ENCODE measurements at places on chromosomes 2 and 18.
A peak's percentile ranks its signal among the peaks of the same experiment; 100 is the strongest.

DNA sequence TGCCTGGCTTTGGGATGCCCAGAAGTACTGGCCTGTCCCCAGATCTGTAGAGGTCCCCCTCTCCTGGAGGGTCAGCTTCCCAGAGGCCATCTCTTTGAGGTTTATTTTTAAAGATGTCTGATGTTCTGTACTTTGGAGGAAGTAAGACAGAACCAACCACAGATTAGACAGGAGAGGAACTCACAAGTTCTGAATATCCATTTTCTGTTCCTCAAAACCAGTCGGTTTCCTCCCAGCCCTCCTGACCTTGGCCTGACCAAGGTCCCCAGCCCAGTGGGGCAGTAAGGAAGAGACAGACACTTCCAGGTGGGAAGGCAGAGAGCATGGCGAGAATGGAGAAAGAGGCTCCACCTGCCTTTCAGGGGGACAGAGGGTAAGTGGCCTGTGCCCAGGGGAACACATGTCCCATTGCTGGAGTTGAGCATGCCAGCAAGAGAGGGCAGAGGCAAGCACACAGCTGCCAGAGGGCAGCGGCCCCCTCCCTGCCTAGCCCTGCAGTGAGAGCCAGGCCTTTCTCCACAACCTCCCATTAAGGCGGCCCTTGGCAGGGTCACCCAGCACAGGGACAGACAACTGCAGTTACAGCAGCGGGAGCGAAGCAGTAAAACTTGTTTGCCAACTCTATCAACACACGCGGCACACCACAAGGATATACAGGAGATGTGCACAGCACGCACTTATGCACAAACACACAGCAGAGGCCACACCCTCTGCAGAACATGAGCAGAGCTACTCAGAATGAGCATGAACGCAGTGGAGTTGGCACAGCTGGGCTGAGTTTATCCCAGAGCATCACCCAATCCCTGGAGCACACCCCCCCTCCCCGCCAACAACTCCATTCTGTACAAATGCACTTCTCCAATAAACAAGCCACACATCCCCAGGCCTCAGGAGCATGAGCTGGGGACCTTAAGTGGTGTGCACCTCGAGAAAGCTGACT is 18.5 kb upstream of the SEMA4C start:
- no peak for DNase-seq

DNA sequence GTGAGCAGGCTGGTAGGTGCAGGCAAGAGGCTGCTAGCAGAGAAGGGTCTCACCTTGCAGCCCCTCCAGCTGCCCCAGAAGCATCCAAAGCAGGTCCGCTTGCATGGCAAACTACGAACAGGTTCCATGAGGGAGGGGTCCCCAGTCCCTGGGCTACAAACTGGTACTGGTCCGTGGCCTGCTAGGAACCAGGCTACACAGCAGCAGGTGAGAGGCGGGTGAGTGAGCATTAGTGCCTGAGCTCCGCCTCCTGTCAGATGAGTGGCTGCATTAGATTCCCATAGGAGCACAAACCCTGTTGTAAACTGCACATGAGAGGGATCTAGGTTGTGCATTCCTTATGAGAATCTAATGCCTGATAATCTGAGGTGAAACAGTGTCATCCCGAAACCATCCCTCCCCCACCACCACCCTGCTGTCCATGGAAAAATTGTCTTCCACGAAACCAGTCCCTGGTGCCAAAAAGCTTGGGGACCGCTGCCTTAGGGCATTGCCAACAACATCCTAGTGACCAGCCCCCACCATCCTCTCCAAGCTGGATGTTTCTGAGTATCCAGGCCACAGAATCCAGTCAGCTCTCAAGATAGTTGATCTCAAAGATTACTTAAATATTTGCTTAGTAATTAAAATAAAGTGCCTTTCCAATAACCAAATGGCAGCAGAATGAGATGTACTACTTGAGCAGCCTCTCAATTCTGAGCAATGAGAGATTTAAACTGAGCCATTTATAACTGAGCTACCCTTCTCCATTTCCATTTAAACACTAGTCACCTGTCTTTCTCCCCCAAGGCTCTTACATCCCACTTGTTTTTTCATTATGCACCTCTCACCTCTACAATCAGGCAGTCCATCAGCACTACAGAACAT is 32.4 kb downstream of the LRP2 start:
- no peak for DNase-seq

DNA sequence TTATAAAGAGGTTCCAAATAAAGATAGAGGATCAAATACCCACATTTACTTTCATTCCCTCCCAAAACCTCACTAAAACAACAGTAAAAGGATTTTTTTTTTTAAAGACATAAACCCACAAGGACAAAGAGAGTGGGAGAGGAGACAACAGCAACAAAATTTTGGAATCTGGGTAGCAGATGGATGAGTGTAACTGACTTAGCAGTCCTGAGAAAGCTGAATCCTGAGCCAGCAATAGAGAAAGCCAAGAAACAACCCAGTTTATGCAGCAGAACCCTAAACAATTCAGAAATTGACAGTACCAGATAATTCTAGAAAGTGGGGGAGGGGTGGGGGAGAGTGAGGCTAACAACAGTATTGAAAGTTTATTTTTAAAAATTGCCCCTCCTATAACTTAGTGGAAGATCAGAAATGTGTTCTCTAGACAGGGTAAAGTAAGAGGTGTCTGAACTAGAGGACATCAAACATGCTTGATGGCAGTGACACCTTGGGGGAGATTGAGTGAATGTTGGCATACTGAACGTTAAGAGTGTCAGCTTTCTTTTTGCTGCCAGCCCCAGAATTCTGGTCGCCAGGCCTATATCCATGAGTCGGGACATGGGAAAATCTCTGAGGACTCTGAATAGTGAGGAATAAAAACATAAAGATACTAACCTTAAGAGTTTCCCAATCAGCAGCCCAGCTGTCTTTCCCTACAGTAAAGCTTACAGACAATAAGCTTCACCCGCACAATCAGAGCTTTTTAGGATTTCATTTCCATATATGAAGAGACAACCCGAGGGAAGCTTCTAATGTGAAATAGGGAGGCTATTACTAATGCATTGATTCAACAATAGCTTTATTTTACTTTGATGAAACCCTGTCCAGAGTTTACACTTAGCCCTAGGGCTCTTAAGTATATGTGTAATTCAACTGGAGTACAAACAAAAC is 128.0 kb upstream of the ALPP start:
- DNase-seq: no peak

DNA sequence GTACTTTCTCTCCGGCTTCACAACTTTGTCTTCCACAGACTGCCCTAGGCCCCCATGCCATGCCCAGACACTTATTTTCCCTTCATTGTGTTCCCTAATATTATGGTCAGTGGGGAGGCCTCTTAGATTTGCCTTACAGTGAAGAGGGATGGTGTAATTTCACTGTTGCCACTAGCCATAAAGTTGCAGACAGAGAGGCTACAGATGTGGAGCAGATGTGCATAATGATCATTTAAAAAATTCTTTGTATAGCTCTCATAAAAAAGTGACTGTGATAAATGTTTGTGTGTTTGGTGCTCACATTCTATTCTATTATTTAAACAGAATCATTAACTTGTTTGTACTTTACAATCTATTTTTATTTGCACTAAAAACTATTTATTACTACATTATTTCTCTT is 67.5 kb upstream of the FN1 start:
- DNase-seq: no peak

DNA sequence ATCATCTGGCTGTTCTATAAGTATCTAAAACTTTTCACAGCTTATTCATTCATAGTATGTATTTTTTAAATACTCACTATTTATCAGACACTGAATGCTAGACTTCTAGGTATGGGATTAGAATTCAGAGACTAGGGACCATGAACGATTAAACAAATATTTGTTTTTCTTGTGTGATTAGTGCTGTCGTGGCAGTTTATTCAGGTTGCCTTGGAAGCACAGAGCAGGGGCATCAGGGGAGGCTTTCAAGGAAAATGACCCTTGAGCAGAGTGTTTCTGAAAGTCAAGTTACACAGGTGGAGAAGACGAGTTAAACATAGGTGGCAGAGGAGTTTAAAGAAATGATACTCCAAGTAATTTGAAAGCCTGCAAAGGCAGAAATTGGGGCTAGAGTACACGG is 5.7 kb downstream of the SPOPL start:
- DNase-seq: no peak

- DNase-seq: no peak
These were observed 121.8 kb downstream of the SLC8A1 start for GRCh38 chr2:40330096-40330495.

GRCh38 chr18:75491361-75491760 is 63.9 kb upstream of the SMIM21 start:
- no peak for DNase-seq

GRCh38 chr18:49728542-49728941 is 84.8 kb downstream of the ACAA2 start:
- DNase-seq: no peak

DNA sequence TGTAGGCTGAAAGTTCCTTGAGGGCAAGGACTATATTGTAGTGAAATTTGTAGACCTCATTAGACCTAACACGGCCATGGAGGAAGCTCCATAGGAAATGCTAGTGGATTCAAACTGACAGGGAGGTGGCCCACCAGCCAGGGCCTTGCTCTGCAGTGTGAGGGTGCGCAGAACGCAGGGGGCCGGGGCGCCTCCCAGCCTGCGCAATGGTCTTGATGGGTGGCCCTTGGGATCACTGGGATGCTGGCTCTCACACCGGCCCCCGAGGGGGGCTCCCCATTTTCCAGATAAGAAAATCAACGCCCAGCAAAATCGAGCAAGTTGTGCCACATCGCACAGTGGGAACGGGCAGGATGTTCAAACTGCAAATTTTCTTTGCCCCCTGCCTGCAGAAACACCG is 655.4 kb downstream of the GALR1 start:
- no peak for DNase-seq

DNA sequence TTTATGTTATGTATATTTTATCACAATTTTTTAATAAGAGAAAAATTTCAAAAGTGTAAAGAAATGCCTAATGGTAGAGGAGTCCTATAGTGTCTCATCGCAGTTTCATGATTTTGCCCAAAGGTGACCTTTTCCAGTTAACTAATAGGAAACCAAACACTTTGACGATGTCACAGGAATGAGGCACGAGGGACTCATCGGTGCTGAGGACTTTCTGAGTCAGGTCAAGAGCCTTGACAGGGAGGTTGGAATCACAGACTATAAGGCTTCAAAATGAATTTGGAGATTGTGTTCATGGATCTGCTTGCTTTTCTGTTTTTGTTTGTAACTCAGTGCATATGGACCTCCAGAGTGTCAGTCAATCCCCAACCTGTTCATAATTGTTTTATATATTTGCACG is 15.1 kb upstream of the RTTN start:
- DNase-seq: no peak

GRCh38 chr2:85104228-85104627 is 29.0 kb upstream of the TCF7L1 start:
- no peak for DNase-seq

GRCh38 chr2:96391153-96391827 is 55.7 kb downstream of the NCAPH start:
- no peak for DNase-seq

GRCh38 chr2:211455216-211455841 is 898.9 kb downstream of the CPS1 start:
- no peak for DNase-seq

DNA sequence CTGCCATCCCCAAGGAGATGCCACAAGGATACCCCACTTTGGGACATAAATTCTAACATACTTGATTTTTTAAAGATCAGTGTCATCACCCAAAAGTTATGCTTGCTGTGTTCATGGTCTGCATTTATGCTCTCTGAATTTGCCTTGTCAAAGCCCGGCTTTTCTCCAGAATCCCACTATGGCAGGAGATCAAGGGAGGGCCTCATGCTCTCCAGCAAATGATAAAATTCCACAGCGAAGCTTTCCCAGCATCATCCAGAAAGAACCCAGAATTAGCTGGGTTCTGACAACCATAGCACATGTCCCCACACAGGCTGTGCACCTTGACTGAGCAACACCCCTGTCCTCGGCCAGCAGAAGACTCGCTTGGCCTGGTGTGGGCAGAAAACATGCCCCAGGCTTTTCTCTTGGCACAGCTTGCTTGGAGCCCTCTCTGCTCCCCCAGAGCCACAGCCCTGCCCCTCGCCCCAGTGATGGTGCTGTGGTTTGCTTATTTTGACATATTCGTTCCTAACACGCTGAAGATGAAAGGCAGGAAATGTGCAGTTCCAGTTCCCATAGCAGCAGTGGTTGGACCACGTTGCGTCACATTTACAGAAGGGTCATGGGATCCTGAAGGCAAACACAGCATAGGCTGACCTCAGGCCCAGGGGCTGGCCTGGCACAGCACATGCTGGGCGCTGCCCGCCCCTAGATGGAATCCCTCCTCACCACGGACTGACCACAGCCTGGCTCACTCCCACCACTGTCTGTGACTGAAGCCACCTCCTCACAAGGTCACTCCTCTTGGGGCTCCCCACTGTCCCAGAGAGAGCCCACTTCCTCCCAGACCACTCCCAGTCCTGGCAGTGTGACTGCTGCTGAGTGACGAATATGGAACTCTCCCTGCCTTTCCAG is 14.1 kb upstream of the CHRNA1 start:
- DNase-seq: peak; percentile 63

- DNase-seq: no peak
These were observed 634.9 kb upstream of the PIK3C3 start for GRCh38 chr18:41320100-41320499.

GRCh38 chr2:59196491-59196890 is 955.4 kb upstream of the FANCL start:
- no peak for DNase-seq

GRCh38 chr2:150120326-150120955 is 367.0 kb downstream of the RND3 start:
- no peak for DNase-seq

GRCh38 chr18:66558773-66559172 is 45.1 kb downstream of the CDH19 start:
- DNase-seq: no peak

GRCh38 chr2:226256237-226256636 is 543.4 kb downstream of the IRS1 start:
- DNase-seq: no peak

DNA sequence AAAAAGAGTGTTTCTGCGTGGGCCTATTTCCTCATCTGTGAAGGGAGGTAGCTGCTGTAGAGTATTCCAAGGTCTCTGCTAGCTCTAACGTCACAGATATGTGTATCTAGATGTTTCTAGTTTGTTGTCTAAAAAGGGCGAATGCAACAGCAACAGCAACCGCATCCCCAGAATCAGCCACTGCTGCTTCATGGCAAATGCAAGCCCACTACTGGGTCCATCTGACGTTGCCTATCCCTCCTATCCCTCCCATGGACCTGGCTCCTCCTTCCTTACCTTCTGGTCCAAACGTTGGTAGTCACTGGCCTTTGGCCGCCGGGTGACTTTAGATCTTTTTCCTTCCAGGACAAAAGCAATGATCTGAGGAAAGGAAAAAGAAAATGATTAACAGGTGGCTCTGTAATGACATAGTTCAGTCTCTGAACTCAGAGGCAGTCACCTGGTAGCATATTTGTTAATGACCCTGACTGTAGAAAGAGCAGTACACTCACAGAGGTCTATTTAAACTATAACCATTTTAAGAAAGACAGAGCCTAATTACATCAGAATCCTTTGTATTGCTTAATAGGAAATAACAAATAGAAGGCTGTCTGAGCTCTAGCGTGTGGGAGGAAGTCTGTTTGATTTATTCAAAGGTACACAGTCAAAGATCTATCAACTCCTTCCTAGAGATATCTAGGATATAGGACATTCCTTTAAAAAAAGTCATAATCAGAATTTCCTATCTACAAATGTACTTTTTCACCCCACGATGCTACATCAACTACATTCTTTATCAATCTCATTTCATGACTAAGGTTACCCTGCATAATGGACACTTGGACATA is 2.9 kb downstream of the TGOLN2 start:
- DNase-seq: no peak
